ENCODE measurements at places on chromosomes 1 and 21.
A peak's percentile ranks its signal among the peaks of the same experiment; 100 is the strongest.

GRCh38 chr1:45820173-45820572 is 16.8 kb downstream of the MAST2 start:
- DNase-seq: no peak

- DNase-seq: no peak
Measured at GRCh38 chr1:195886000-195886399, 722.2 kb downstream of the KCNT2 start.

DNA sequence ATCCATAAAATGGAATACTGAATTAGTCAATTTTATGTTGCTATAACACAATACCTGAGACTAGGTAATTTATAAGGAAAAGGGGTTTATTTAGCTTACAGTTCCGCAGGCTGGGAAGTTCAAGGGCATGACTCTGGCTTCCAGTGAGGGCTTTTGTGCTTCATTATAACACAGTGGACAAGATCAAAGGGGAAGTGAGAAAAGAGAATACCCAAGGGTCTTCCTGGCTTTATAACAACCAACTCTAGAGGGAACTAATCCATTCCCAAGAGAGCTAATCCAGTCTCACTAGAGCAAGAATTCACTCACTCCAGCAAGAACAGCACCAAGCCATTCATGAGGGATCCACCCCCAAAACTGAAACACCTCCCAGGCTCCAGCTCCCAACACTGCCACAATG is 3.1 kb downstream of the KIFAP3 start:
- DNase-seq: no peak

DNA sequence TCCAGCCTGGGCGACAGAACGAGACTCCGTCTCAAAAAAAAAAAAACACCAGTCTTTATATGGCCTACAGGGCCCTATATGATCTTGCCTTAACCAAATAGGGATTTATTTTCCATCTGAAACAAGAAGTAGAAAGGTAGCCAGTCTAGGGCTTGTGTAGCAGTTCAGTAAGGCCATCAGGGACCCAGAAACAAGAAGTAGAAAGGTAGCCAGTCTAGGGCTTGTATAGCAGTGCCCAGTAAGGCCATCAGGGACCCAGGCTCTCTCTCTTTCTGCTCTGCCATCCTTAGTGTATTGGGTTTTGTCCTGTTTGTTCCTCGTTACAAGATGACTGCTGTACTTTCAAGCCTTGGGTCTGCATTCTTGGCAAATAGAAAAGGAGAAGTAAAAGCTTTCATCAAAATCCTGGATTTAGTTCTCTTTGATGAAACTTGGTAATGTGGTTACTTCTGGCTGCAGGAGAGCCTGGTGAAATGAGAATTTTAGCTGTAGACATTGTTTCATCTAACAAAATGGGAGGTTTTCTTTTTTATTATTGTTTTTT is 46.1 kb downstream of the PKN2 start:
- DNase-seq: no peak

DNA sequence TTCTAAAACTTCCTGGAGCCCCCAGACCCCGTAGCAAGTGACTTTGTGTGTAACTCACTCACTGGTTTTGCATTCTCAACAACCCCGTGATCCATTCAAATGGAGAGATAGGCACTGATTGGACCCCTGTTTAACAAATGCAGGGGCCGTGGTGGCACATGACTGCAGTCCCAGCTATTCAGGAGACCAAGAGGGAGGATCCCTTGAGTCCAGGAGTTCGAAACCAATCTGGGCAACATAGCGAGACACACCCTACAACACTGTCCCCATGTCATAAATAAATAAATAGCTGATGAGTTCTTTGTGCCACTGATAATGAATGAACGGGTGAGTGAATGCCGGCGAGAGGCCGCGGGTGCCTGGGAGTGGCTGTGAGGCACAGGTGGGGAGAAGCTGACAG is 59.4 kb upstream of the PAX7 start:
- no peak for DNase-seq

DNA sequence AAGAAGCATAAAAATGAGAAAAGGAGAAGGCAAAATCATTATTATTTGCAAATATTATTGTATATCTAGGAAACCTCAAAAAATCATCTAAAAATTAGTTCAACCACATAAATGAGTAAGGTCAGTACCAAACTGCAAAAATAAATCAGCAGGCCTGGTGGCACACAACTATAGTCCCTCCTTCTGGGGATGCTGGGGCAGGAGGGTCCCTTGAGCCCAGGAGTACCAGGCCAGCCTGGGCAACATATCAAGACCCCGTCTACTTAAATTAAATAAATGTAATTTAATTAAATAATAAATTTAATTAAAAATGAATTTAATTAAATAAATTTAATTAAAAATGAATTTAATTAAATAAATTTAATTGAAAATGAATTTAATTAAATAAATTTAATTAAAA is 40.3 kb upstream of the TRIM67 start:
- no peak for DNase-seq

GRCh38 chr1:181714428-181714827 is 231.1 kb downstream of the CACNA1E start:
- DNase-seq: no peak

DNA sequence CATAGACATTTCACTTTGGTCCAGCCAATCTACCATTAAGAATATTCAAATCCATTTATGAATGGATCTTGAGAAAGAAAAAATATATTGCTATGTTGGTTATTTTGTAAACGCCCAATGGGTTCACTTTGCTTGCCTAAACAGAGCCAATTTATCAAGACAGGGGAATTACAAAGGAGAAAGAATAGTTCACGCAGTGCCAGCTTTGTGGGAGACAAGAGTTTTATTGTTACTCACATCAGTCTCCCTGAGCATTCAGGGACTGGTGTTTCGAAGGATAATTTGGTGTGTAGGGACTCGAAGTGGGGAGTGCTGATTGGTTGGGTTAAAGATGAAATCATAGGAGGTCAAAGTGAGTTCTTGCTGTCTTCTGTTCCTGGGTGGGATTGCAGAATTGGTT is 135.3 kb downstream of the GABPA start:
- DNase-seq: no peak

DNA sequence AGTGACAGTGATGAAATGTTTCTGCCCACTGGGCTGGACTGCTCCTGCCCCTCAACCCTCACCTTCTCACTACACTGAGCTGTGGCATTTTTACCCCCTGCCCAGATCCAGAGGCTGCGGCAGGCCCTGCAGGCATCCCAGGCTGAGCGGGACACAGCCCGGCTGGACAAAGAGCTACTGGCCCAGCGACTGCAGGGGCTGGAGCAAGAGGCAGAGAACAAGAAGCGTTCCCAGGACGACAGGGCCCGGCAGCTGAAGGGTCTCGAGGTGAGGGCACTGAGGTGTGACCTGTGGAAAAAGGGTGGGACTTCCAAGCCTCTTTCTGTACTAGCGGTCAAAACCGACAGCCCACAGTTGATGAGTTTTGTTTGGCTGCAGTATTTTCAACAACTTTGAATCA is 6.2 kb upstream of the TUFT1 start:
- no peak for DNase-seq

DNA sequence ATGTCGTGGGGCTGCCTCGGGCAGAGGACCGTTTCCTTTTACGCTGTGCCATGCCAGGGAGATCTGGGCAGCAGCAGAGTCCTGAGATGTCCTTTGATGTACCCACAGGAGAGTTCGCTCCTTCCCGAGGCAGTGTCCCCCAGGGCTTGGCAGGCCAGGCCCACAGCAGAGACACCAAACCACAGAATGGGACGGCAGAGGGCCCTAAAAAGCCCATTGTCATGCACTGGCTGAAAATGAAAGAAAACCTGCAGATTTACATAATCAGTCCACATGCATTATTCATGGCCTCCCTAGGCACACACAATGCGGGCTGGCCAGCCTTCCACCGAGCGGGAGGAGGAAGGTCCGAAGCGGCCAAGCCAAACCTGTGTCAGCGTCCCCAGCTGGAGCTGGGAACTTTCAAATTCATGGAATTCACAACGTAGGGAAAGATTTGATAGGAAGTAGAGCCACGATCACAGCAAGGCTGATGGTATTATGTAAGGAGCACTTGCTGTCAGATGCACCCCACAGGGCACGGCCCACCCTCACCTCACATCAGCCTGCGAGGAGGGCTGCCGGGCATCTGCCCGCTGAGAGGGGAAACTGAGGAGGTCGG is 25.3 kb upstream of the EFHD2 start:
- no peak for DNase-seq

DNA sequence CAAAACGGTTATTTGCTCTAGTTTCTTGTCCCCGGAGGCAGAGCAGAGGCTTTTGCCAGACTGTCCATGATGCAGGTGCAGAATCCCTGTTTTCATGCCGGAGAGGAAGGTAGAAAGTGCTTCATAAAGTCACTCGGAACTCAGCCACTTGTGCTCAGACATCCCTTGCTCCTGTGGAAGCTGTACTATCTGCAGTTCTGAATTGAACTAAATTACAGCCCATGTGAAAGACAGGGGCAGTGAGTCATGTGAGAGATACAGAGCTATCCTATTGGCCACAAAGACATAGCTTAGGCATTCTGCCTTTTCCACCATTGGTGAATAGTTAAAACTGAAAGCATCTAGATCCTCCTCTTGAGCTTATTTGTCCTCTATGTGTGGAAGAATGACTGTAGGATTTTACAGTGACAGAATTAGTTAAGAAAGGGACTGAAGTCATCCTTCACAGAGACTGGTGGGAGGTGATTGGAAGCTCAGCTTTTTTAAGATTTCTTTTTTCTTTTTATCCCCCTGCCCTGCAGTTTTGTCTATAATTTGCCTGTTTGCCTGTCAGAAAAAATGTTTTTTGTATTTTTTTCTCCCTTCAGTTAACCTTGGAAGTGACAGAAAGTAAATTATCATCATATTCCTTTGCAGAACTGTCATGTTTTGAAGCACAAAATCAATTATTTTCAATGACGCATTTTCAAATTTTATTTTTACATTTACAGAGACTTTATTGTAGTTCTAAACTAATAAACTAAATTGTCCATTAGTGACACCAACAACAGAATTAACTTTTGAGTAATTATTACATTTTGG is 298.6 kb downstream of the PTPRC start:
- DNase-seq: peak; percentile 80

DNA sequence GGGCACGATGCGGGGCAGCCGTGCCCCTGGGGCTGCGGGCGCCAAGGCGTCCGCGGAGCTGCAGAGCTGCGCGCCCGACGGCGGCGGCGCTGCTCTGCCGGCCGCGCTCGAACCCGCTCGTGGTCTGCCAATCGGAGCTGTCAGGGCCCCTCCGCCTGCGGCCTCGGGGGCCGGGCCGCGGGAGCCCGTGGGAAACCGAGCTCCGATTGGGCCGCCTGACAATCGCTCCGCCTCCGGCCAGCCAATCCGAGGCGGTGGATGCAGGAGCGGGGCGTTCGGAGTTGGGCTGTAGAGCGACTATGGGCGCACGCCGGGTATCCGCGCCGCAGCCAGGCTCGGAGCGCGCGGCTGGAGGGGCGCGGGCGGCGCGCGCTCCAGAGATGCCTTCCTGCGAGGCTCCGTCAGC is 100.5 kb upstream of the SOD1 start:
- peak; percentile 91 for DNase-seq

- DNase-seq: no peak
Measured at GRCh38 chr1:47562799-47563198, 125.0 kb downstream of the FOXD2 start.

GRCh38 chr1:166166698-166167571 is at the start of gene FAM78B:
TSS of gene FAM78B (minus strand) at chr1:166167001. CDS start at chr1:166166248, 753 bp downstream.
- DNase-seq: no peak

DNA sequence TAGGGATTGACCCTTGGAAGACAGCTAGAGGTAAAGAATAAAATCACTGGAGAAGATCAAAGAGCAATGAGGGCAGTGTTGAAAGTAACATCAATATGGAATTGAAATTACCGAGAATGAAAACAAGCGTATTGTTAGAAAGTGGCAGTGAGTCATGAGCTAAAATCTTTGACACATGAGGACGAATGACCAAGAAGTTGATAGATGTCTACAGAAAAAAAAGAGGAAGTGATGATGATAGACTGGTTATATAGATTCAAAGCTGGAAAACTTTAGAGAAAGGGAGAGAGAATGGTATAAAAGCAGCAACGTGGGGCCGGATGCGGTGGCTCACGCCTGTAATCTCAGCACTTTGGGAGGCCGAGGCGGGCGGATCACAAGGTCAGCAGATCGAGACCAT is 12.5 kb upstream of the DNM3 start:
- no peak for DNase-seq

GRCh38 chr1:67634396-67634935 is 50.5 kb upstream of the GADD45A start:
- DNase-seq: no peak

DNA sequence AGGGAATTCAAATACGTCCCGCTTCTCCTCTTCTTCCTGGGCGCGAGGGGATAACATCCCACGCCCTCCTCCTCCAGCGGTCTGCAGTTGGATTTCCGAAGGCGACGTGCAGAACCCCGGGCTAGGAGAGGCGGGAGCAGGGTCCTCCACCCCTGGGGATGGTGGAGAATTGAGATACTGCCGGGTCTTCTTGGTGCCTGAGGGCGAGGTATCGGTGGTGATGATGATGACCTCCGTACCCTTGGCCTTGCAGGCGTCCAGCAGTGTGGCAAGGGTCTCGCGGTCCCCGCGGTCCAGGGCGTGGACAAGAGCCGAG is 3.2 kb upstream of the LIX1L start:
- DNase-seq: no peak

DNA sequence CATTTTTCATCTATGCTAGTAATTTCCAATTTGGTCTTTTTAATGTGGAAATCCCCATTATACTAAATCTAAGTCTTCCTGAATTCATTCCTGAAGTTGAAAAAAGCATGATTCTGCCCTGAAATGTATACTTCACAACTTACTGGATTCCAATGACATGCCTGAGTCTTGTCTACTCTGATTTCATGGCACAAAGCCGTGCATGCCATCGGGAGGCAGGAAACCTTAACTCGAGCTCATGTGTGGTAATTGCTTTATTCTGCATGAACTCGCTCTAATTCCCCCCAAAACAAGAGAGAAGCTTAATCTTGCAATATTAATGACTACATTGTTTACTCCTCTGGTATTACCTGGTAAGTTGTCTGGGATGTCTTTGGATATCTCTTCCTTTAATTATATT is 39.6 kb upstream of the PBX1 start:
- no peak for DNase-seq

- no peak for DNase-seq
Measured at GRCh38 chr1:160767395-160768294, 28.3 kb upstream of the LY9 start.

GRCh38 chr1:88266051-88266450 is 418.0 kb upstream of the PKN2 start:
- DNase-seq: no peak

DNA sequence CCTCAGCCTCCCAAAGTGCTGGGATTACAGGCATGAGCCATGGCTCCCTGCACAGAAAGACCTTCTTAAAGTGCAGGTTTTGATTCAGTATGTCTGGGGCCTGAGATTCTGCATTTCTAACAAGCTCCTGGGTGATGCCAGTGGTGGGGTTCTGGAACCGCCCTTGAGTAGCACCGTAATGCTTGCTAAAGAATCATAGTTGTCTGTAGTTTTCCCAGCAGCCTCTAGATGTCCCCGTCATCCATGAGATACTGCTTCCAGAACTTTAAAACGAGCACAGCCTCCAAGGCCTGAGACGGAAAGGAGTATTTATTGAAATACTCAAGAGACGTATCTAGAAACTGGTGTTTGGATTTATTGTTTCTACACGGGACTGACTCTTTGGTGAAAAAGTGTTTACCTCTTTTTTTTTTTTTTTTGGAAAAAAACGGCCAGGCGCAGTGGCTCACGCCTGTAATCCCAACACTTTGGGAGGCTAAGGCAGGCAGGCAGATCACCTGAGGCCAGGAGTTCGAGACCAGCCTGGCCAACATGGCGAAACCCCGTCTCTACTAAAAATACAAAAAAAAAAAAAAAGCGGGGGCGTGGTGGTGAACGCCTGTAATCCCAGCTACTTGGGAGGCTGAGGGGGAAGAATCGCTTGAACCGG is 2.6 kb upstream of the TOR3A start:
- peak; percentile 41 for DNase-seq

- no peak for DNase-seq
Measured at GRCh38 chr1:179206812-179207211, 22.7 kb downstream of the ABL2 start.

GRCh38 chr1:59487335-59488031 is 190.6 kb downstream of the FGGY start:
- no peak for DNase-seq

All from smooth muscle cell of the brain vasculature (primary cell).